ENCODE measurements at places on chromosomes 7 and 10.

DNA sequence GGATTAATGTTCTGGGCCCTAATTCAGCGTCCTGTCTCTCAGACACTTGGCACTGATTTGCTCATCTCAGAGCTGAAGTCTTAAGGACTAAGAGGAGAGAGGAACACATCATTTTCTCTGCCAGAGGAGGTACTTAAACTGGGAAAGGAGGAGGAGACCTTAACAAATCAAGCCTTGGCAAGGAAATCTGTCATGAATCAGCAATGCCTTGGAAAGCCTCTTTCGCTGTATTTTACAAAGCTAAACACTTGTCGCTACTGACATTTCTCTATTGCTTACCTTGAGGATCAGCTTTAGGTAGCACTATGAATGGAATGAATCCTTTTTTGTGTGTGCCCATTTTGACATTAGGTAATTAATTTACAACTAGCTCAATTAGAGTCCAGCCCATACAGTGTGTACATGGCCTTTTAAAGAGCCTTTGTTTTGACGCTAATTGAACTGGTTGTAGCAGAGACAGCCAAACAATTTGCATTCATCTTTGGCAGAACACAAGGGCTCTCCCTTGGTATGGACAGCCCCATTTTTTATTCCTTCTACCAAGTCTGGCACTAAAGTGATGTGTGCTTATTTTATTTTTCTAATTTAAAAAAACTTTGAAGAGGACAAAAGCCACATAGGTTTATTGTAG is 37.4 kb downstream of the AUTS2 start:
- DNase-seq, result no peak

DNA sequence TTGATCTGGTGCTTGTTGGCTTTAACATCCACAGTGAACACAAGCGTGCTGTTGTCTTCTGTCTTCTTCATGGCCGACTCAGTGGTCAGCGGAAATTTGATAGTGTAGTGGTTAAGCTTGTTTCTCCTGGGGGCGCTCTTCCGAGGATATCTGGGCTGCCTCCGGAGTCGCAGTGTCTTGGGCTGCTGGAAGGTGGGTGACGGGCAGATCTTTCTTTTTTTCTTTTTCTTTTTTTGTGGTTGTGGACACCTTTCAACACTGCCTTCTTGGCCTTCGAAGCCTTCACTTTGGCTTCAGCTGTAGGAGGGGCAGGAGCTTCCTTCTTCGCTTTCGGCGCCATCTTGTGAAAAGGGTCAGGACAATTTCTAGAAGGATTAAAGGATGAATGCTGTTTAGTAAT is 23.8 kb upstream of the RPA3 start:
- DNase-seq, result no peak

GRCh38 chr7:129163875-129164544 is 19.5 kb downstream of the TSPAN33 start:
- no peak for DNase-seq

GRCh38 chr10:483261-483660 is 206.2 kb downstream of the DIP2C start:
- DNase-seq, result no peak

DNA sequence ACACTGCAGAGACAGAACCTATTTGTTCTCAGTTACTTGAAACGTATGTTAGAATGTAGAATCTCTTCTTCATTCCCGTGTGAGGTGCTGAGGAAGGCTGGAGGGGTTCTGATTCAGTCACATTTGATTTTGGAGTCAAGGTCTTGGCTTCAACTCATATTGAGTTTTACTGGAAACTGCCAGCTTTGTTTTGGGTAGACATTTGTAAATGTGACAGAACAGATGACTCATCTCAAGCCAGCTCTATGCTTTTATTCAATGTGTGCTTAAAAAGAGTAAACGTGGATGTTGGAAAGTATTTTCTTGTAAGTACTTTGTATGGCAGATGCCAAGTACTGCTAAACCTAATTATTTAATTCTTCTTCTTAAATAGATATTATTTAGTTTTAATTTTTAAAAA is 780.8 kb upstream of the C7orf33 start:
- no peak for DNase-seq

GRCh38 chr7:45239486-45239885 is 81.9 kb downstream of the RAMP3 start:
- no peak for DNase-seq

DNA sequence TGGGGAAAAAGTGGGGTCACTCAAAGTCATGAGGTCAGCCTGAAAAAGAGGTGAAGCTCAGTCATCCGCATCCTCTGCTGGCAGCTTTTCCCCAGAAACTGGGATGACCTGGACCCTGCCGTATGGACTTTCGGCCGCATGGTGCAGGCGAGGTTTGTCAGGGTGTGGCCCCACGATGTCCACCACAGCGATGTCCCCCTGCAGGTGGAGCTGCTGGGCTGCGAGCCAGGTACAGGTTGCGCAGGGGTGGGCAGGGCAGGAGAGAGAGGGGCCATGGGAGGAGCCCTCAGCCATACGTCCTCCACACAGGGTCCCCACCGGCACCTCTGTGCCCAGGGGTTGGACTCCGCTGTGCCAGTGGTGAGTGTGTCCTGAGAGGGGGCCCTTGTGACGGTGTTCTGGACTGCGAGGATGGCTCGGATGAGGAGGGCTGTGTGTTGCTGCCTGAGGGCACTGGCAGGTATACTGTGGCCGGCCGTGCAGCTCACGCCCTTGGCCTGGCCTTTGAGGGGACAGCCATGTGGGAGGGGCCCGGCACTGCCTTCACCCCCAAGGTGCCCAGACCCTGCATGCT is 23.0 kb upstream of the ZNF467 start:
- DNase-seq, result no peak

GRCh38 chr7:142450695-142451094 is 192.8 kb upstream of the PRSS58 start:
- no peak for DNase-seq

- DNase-seq, result no peak
Measured at GRCh38 chr7:50657912-50658311, 92.7 kb upstream of the DDC start.

DNA sequence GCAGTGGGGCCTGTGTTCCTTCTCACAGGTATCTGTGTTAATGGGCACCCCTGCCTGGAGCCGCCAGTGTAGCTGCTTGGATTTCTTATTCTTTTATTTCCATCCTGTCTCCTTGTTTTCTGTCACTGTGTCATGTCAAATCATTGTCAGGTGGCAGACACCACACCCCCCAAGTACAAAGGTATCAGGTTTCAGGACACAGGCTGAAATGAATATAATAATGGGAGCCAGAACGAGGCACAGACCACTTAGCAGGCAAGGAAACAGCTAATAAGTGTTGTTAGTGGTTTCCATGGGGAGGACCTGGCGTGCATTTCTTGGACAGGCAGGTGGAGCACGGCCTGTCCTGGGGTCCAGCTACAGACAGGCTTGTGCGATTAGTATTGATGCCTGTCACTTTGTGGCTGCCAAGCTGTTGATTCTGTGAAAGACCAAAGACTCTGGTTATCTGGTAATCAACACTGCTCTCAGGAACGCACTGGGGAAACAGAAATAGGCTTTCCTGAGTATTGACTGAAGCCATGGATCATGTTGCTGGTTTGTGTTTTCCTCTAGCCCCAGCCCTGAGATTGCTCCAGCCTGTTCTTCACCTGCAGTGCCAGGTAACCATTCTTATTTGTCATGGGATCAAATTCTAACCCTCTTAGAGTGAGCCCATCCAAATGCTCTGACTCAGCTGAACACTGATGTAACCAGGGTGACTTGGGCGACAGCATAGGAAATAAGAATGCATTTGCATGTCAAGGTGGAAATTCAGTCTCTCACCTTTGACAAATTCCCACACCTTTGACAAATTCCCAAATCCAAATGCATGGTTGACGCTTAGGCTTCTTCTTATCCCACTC is 1002.0 kb downstream of the LRMDA start:
- DNase-seq, result no peak

- DNase-seq, result no peak
Measured at GRCh38 chr10:82037076-82037475, 162.1 kb downstream of the NRG3 start.

GRCh38 chr7:90705391-90706071 is 109.4 kb downstream of the CDK14 start:
- DNase-seq, result no peak

DNA sequence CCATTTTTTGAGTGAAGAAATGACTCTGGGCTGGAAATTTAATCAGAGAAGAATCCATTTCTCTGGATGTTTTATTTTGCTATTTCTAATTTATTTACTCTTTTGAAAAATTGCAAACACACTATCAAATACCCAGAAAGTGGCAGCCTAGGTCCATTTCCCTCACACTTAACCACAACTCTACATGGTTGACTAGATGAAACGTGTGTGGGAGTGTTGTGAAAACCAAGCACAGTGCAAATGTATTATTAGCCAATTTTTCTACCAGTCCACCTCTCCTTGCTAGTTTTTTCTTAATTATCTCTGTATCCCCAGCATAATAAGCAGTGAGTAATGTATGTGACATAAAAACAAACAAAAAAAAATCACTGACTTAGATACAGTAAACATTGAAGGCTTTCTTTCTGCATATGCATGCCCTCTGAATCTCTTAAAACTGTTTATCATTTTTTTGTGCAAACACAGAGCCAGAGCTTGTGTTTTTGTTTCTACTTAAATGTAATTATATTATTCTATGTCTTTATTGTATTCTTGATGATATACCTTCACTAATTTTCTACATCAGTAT is 30.9 kb downstream of the SCIN start:
- no peak for DNase-seq

DNA sequence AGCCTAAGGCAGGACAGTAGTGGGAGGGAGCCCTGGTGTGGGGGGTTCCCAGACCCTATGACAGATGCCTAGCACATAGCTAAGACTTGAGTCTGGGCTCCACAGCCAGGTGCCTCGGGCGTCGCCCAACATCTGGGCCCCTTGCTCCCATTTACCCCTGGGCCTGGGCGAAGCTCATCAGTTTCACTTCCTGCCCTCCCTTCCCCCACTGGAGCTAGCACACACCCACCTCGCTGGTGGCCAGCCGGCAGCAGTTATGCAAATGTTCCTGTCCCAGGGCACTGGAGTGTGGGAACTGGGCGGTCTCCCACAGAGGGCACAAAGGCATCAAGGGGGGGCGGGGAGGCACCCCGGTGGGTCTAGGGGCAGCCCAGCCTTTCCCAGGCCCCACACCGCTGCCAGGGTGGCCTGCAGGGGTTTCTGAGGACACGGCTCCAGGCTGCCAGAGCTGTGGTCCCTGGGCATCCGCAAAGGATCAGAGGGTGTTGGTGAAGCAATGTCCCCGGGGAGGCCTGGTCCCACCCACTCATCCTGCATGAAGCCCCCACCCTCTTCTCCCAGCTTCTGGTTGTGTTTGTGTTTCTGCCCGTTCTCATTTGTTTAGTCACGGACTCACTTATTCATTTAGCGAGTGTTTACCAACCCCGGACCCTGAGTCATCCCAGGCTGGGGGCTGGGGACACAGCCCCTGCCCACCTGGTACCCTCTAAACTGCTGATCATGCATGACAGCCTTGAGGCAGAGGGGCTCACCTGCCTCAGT is 20.4 kb downstream of the SH2B2 start:
- DNase-seq, result no peak

DNA sequence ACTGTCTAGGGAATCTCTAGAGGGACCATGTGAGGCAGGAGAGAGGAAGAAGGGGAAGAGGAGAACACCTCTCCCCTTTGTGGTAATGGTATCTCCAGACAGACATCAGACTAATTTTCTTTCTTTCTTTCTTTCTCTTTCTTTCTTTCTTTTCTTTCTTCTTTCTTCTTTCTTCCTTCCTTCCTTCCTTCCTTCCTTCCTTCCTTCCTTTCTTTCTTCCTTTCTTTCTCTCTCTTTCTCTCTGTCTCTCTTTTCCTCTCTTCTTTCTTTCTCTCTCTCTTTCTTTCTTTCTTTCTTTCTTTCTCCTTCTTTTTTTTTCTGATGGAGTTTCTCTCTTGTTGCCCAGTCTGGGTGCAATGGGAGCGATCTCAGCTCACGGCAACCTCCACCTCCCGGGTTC is 73.2 kb upstream of the PAX2 start:
- no peak for DNase-seq

GRCh38 chr10:23325132-23325531 is 19.5 kb downstream of the C10orf67 start:
- DNase-seq, result no peak

GRCh38 chr7:44177570-44178131 is 11.6 kb downstream of the GCK start:
- DNase-seq, result no peak

DNA sequence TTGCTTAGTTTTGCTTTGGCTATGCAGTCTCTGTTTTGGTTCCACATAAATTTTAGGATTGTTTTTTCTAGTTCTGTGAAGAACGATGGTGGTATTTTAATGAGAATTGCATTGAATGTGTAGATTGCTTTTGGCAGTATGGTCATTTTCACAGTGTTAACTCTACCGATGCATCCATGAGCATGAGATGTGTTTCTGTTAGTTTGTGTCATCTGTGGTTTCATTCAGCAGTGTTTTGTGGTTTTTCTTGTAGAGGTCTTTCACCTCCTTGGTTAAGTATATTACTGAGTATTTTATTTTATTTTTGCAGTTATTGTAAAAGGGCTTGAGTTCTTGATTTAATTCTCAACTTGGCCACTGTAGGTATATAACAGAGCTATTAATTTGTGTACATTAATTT is 78.2 kb upstream of the ZNF92 start:
- no peak for DNase-seq

DNA sequence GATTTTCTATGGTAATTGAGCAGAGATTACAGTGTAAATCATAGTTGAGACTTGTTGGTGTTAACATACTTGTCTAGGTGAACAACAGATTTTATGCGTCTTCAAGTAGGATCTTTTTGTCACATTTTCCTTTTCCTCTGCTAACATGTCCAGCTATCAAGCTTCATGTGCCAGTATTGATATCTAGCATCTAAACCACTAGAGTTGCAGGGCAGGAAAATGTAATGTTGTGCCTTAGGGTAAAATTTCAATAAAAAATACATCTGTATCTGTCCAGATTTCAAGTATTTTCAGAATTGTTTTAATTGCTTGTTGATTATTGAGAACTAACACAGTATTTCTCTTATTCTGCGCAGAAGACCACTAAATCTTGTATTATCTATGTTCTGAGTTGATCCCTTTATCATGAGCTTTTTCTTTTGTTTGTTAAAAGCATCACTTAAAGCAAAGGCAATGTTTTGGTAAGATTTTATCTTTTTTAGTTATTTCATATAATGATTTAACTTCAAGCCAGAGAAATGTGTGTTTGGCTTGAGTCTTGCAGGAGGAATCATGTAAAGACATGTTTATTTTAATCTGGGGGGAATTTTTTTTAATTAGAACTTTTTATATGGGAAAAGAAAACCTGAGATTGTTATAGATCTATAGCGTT is 16.5 kb downstream of the BICC1 start:
- DNase-seq, result no peak

DNA sequence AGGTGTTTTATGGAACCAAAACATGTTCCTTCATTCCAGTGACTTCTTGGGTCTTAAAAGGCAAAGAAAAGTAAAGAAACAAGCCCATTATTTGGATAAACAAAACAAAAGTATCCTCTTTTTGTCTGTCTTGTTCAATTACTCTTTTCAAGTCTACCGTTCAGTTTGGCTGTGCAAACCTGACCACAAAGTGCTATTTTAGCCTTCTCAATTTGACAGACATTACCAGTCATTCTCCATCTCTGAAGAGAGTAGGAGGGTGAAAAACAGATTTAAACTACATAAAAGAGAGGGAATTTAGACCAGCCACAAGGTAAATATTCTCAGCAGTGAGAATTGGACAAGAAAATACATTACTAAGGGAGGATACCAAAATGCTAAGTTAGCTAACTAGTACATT is 145.2 kb downstream of the GRM3 start:
- no peak for DNase-seq

GRCh38 chr7:27217951-27218350 is 18.1 kb upstream of the HOXA13 start:
- no peak for DNase-seq
